Activated CD8-positive, alpha-beta memory T cell treated with anti-CD3 and anti-CD28 coated beads for 4 hours (primary cell): ENCODE measurements at places on chromosomes 3 and 15.

- DNase-seq, result no peak
These were observed 564 bp upstream of the GABPB1 start for GRCh38 chr15:50355619-50355905.

GRCh38 chr3:55243678-55244077 lies 243.4 kb downstream of the WNT5A start:
- no peak for DNase-seq

DNA sequence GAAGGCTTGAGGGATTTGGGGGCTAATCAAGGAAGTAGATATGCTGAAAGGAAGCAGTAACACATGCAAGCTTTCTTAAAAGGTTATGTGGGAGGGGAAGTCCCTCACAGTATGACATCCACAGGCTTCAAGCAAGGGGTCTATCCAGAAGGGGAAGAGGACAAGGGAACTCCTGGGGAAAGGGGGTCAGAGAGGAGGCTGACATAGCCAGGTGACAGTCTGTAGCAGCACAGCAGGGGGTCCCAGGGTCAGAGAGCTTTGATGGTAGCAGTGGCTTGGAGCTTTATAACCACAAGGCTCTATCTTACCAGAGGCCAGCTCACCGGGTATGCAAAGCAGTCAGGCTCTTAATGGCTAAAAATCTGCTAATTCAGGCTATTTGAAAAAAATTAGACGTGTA lies 150.6 kb upstream of the NSMCE3 start:
- DNase-seq, result no peak

- no peak for DNase-seq
These were observed 347.7 kb upstream of the TGFBR2 start for GRCh38 chr3:30258426-30259392.

DNA sequence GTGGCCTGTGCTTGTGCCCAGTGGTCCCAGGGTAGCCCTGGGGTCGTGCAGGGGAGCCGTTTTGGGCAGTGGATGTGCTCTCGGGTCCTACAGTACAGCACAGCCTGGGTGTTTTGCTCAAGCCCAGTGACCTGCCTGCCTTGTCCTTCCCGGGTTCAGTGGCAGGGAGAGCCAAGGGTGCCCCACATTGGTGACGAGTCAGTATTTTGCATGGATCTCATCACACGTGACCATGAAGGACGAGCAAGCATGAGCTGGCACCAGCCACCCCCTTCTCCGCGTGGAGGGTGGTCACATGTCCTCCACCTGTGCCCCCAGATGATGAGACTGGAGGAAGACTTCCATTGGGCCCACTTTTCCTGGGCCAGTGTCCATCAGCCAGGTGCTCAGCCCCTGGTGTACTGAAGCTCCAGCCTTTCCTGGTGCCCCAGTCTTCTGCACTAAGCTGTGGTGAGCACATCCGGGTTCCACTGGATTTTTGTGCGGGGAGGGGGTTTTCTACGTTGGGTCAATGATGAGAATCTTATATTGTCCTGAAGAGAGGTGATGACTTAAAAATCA lies 197.5 kb downstream of the UBE3A start:
- DNase-seq, result no peak

- DNase-seq, result no peak
These were observed 314.9 kb downstream of the SLC9A9 start for GRCh38 chr3:143533391-143533790.

DNA sequence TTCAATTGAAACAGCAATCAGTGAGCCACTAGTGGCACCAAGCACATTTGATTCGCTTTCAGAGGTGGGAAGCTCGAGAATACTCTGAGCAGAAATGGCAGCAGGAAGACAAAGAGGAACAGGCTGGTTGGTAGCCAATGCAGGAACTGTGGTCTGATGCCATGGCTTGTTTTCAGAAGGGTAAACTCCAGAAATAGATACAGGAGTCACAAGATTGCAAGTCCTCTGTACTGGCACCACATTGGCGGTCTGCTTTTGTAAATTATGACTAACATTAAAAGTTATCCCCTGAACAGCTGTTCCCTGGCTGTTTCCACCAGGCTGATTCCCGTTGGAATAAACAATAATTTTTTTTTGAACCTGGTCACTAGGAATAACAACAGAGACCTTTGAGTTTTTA lies 35.5 kb downstream of the USF3 start:
- no peak for DNase-seq
